ENCODE measurements at places on chromosomes 11 and 22. TPM values are rescaled to one million over a fixed set of nuclear protein-coding genes. Genes with fewer than 3 reads are reported as not detected.

GRCh38 chr22:50439314-50439870 is 35.4 kb downstream of the SBF1 start:
- DNase-seq: no peak

Gene MMP13
- total RNA-seq: 0.47 TPM

DNA sequence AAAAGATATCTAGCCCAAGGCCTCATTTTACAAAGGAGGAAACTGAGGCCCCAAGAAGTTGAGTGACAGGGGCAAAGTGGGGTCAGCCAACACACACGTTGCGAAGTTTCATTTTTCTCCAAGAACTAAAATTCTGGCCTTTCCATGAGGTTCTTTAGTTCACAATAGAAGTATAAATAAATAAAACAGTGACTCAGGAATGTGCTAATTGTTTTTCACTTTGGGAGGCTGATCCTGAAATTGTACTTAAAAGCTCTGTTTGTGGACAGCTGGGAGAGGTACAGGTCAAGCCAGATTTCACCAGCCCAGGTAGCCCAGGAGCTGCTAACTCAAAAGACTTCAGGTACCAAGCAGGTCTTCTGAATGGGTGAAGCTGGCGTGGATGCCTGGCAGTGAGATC is 105.2 kb downstream of the TRAF6 start:
- no peak for DNase-seq

DNA sequence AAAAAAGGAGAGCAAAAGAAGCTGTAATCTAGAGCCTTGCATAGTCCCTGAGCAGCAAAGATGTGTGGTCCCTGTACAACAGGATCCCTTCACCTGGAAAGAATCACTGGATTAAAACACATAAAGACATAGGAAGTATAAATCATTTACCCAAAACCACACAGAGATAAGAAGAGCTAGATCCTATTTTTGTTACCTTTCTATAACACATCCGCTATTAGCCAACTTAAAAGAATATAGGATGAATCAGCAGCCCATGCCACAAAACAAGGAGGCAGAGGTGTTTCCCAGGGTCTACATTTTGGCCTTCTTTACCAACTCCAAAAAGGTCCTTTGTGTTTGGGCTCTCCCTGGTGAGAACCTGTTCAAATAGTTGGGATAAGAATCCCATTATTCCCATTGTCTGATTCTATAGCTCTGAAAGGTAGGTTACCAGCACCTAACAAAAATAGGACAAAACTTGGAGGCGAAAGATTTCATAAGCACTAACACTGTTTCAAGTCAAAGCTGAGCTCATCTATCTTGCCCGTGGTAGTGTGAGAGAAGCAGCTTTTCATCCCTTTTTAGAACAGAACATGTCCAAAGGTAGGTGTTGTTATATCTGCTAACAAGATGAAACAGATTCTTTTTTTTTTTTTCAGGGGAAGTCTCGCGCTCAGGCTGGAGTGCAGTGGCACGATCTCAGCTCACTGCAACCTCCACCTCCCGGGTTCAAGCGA is 26.8 kb downstream of the PAK1 start:
- peak; percentile 63 for DNase-seq

DNA sequence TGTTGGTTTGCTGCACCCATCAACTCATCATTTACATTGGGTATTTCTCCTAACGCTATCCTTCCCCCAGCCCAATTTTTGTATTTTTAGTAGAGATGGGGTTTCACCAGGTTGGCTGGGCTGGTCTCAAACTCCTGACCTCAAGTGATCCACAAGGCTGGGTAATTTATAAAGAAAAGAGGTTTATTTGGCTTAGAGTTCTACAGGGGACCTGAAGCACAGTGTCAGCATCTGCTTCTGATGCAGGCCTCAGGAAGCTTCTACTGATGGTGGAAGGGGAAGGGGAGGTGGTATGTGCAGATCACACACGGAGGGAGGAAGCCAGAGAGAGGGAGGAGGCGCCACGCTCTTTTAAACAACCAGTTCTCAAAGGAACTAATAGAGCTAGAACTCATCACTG is 25.8 kb downstream of the TANGO2 start:
- no peak for DNase-seq

DNA sequence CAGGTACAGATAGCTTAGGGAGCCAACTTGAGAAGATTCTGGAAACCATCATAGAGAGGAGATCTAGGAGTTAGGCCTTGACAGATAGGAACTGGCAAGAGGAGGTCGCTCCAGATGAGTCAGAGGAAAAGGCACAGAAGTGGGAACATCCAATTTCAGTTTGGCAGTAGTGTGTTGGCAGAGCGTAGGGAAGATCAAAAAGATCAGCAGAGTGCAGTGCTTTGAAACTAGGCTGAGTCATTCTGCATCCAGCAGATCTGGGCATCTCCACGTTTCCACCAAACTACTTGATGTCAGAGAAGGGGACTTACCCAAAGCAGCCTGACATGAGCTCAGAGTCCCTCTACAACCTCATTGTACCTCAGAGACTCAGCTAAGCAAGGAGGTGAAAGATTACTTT is 58.5 kb downstream of the GAB4 start:
- DNase-seq: peak; percentile 65

GRCh38 chr22:19361501-19362103 is 69.9 kb downstream of the HIRA start:
- no peak for DNase-seq

Gene SUSD2
- total RNA-seq: 0.17 TPM

GRCh38 chr22:38963872-38964271 is 6.5 kb downstream of the APOBEC3A start:
- DNase-seq: no peak

Gene SMTNL1
- total RNA-seq: not detected

- DNase-seq: peak; percentile 15
Measured at GRCh38 chr11:14320020-14320419, 39.0 kb downstream of the RRAS2 start.

DNA sequence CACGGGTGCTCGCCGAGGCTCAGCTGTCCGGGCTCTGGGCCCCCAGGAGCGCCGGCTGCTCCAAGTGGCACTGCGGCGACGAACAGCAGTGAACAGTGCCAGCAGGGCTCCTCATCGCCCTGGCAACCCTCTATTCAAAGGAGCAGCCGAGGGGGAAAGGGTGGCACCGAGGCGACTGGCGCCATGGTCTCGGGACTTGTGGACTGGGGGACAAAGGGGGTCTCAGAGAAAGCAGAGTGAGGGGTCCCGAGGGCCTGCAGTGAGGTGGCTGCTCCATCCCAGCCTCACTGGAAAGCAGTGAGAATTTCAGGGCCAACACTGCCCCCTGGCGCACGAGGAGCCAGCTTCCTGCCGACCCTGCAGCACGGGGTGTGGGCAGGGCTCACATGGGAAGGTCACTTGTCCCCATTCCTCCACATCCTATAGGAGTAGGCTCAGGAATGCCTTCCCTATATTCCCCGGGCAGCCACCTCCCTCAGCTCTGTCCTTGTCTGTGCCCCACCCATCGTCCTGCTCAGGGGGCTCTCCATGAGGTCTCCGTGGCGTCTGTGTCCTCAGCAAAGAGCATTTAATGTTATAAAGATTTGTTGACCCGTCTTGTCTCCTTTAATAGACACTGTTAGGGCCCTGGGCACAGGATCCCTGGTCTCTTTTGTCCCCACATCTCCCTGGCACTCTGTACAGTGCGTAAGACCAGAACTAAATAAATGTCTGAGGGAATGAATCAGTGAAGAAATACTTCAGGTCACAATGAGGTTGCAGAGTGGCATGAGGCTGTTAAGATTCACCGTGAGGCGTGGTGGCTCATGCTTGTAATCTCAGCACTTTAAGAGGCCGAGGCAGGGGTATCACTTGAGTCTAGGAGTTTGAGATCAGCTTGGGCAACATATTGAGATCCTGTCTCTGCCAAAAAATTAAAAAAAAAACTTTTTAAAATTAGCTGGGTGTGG is 26.4 kb downstream of the LRFN4 start:
- peak; percentile 79 for DNase-seq

Gene LRRC32
- 0.17 TPM for total RNA-seq

- DNase-seq: no peak
Measured at GRCh38 chr11:70432065-70432464, 33.7 kb downstream of the CTTN start.

DNA sequence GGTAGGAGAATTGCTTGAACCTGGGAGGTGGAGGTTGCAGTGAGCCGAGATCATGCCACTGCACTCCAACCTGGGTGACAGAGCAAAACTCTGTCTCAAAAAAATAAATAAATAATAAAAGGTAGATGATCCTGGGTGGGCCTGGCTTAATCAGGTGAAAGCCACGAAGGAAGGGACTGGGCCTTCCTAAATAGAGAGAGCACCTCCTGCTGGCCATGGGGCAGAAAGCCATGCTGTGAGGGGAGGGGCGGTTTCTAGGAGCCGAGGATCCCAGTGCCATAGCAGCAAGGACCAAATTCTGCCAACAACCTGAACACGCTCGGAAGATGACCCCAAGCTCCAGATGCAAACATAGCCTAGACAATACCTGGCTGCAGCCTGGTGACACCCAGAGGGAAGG is 24.5 kb upstream of the DGKZ start:
- peak; percentile 27 for DNase-seq

GRCh38 chr11:118366287-118366686 is 6.9 kb downstream of the UBE4A start:
- no peak for DNase-seq
